ENCODE measurements at places on chromosomes 11 and 22.

DNA sequence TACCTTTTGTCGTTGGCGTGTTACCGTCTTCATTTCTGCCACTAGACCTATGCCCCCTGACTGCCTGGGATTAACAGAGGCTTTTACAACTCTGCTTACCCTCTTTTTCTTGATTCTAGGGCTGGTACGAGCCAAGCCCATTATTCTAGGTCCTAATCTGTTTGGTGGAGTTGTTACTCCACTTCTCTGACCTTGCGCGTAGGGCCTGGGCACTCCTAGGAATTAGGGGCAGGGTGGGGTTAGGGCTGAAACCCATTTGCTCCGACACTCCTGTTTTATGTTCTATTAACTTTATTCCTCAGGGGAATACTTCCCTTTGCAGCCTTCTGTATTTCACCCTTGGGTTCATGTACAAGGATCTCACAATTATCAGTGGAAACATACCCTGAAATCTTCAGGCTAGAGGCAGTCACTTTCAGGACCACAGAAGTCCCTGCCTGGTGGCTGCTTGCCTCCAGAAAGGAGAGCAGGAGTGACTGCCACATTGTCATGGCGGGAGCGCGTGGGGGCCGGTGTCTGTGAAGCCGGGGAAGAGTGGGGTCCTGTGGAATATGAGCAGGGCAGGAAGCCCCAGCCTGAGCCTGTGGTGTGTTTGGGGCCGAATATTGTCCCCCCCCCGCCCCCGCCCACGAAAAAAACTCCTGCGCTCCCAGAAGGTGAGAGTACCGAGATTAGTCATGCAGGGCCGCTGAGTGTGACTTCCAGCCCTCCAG is 731 bp upstream of the SLC37A2 start:
- DNase-seq, result no peak

GRCh38 chr11:1237128-1237580 is 14.3 kb downstream of the MUC5B start:
- no peak for DNase-seq

GRCh38 chr22:23450434-23450795 is 129.7 kb downstream of the IGLL1 start:
- DNase-seq, result no peak

GRCh38 chr11:69416143-69416515 is 65.3 kb upstream of the LINC01488 start:
- DNase-seq, result no peak

DNA sequence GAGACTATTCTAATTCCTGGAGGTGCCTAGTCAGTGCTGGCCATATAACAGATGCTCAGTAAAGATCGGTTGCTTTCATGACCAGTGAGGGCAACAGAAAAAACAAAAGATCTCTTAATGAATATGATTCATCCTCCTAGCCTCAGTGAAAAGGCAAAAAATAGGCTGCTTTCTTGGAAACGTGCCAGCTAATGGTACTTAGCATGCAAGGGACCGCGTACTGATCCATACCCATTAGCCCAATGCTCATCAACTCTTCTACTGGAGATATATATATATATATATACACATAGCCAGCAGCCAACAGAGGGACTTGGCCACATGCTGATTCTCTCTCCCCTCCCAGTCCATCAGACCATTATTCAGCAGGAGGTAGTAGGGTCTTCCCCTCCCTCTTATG is 320.4 kb downstream of the KIRREL3 start:
- DNase-seq, result no peak

- DNase-seq, result no peak
Measured at GRCh38 chr22:33842421-33843094, 77.7 kb downstream of the LARGE1 start.
